CD4-positive, alpha-beta T cell (primary cell): ENCODE measurements at places on chromosomes 12 and 14. TPM values are rescaled to one million over a fixed set of nuclear protein-coding genes. Genes with fewer than 3 reads are reported as not detected.

- DNase-seq: no peak
Measured at GRCh38 chr14:96582411-96582961, 80.3 kb downstream of the PAPOLA start.

DNA sequence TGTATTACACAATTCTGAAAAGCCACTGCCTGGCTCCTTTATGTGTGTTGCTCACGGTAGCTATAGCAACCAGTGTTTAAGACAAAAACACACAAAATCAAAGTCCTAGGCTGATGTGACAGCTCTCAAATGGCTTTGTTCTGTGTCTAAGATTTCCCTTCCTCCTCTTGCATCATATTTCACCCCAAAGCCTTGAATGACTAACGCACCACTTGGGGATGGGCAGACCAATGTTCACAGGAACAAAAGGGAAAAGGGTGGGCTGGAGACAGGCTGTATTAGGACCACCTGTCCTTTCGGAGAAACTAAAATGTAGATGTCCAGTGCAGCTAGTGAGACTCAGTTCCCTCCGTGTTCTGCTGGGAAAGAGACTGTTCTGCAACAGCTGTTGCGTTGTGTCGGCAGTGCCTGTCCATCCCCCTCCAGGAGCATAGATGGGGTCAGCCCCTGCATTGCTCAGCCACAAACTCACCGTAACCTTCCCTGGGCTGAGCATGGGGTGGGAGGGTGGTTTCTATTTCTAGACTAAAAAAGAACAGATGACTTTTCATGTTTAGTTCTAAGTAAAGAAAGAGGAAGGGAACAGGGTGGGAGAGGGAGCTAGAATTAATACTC, 26.8 kb upstream of the DAAM1 start:
- DNase-seq: no peak

DNA sequence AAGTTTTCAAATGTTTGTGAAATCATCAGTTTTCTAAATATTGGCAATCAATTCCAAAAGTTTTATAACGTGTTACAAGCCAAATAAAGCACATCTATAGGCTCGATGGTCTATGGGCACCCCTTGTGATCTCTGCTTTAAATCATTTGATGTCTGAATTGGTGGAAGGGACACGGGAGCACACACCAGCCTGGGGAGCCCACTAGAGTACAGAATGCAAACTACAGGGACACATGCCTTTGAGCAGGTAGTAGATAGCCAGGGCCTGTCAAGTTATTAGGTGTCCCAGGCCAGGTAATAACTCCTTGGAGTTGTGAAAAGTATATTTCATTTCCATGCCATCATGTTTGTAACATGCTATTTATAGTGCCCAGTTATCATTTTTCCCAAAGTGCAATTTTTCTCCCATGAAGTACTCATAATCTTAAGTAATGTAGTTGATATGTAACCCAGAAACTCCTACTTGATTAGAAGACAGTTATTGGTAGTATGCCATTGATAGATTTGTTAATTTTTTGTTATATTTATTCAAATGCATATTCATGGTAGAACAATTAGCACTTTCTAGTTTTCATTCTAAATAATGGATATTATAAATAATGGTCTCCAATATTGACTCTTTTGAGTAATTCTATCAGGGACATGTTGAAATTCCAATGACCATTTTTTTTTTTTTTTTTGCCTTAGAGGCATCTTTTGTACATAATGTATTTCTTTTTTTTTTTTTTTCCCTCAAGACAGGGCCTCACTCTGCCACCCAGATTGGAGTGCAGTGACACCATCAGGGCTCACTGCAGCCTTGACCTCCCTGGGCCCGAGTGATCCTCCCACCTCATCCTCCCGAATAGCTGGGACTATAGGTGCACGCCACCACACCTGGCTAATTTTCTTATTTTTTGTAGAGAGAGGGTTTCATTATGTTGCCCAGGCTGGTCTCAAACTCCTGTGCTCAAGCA, 96.9 kb upstream of the FGD4 start:
- no peak for DNase-seq

MYF5 gene
- total RNA-seq: not detected

- no peak for DNase-seq
Measured at GRCh38 chr14:103401223-103402214, 16.3 kb downstream of the MARK3 start.

DNA sequence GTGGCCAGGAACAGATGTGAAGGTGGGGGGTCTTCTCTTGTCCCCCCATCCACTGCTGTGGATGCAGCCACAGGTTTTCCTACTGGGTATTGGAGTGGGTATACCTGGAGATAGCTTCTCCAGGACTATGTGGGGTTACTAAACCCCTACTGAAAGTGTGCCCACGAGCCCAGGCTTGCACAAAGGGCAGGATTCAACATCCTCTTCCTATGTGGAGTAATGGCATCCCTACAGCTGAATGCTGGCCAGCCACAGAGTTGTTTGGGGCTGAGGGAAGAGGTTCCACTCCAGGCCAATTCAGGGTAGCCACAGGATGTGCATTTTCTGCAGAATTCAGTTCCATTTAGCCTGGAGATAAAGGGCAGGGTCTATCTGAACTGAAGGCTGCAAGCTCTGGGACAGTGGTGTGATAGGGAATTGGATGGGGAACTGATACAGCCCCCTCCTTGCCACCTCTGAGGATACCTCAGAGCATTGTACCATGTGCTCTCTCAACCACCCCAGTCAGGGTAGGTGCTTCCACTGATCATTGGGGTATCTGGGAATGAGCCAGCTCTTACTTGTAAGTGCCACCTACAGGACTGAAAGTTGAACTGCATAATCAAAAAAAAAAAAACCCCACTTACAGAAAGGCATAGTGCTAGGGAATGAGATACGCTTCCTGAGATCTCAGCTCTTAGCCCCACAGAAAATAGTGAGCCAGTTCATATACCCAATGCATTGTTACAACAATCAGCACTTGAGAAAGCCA, 187.1 kb downstream of the KITLG start:
- no peak for DNase-seq

PZP gene
- not detected for total RNA-seq

DNA sequence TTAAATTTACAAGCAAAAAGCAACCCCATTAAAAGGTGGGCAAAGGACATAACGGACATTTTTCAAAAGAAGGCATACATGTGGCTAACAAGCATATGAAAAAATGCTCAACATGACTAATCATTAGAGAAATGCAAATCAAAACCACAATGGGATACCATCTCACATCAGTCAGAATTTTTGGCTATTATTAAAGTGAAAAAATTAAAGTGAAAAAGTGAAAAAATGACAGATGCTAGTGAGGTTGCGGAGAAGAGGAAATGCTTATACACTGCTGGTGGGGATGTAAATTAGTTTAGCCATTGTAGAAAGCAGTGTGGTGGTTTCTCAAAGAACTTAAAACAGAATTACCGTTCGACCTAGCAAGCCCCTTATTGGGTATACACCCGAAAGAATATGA, 7.9 kb downstream of the OTOGL start:
- no peak for DNase-seq

TAC3 gene
- not detected for total RNA-seq

GRCh38 chr12:106219043-106219442, 28.8 kb downstream of the CKAP4 start:
- DNase-seq: no peak

DNA sequence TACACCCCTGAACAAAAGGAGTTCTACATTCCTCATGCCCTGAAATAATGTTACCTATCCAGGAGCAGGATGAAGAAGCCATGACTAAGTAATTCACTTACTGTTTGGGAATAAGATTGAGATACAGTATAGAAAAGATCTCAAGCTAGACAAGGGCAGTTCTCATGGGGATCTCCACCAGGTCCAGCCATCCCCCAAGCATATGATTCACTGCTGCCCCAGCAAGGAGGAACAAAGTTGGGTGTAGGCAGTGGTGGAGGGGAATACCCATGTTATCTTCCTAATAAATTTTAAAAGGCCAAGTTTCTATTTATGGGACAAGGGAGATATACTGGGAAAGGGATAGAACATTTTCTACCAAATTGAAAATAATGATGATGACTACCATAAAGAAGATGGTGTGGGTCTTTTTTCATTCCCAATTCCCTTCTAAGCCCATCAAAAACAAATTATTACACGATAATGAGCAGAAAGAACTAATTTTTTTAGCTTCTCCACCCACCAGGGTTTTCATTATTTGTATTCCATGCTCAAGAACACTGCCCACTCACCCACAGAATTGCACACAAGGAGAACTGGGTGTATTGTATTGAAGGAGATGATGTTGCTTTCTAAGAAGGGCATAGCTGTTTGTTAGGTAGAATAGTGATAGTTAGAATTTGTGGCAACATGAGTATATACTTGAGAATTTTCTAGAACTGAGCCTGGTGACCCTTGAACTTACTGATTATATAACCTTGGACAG, 204.6 kb downstream of the BTG1 start:
- no peak for DNase-seq

GRCh38 chr14:100566119-100566518, 21.1 kb downstream of the BEGAIN start:
- no peak for DNase-seq

DNA sequence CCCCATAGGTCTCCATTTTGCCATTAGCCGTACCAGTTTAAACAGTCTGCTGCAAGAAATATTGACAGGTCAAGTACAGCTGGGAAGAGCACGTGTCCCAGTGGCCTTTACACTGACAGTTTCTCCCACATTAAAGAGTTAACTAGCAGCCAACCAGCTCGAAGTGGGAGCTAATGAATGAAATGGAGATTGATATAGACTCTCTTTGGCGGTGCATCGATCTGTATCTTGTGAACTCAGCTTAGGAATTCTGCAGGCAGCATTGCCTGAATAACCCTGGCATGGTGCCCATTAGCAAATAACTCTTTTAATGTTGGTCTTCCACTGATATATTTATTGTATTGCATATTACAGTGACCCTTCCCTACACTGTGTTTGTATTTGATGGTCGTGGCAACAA, 319.4 kb downstream of the EGLN3 start:
- no peak for DNase-seq

- DNase-seq: no peak
Measured at GRCh38 chr14:106013879-106014376, 487.5 kb downstream of the TMEM121 start.

DNA sequence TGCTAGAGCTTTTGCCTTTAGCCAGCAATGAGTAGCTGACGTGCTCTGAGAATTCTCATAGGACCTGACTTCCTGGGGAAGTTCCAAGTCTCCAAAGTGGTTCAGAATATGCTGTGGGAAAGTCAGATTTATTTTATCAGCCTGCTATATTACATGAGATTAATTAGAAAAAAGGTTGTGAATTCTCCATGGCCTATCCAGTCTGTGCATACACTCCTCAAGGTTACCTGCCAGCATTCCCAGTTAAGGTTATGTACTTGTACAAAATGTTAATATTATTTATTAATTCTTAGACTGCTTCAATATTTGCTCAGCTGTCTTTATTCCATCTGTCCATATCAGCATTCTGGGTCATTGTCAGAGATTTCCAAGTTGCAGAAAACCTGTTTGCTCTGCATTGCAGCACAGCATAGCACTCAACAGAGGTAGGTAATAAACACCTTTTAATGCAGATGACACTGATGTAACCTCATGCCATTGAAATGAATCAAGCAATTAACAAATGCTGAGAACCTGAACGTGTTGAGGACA, 2.7 kb upstream of the SEL1L start:
- DNase-seq: no peak

DNA sequence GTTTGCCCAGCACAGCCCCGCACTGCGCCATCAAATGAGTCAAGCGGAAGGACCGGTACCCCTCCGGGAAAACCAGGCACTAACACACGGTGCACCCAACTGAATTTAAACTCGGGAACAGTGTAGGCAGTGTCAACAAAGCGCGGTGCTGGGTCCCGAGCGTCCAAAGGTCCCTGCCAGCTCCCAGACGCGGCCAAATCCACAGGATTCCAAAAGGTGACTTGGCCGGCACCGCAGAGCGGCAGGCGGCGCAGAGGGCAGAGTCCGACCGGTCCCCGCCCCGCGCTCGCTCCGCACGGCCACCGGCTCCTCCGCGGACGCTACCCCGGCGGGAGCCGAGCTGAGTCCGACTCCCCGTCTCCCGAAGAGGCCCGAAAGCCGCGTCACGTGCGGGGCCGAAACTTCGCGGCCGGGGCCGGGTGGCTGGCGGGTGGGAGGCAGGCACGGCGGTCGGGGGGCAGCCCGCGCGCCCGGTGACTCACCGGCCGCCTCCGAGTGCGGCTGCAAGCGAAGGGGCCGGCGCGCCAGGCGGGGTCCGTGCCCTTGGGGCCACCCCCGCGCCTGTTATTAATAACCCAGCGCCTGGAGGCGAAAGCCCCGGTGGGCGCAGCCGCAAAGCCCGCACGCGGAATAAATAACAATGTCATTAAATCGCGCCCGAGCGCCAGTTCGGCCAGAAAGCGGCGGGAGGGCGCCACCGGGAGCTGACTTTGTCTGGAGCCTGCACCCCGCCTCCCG, 863 bp downstream of the DENND5B start:
- no peak for DNase-seq

PMCH gene
- not detected for total RNA-seq

GRCh38 chr14:102606296-102606695, 13.8 kb downstream of the RCOR1 start:
- DNase-seq: no peak

DNA sequence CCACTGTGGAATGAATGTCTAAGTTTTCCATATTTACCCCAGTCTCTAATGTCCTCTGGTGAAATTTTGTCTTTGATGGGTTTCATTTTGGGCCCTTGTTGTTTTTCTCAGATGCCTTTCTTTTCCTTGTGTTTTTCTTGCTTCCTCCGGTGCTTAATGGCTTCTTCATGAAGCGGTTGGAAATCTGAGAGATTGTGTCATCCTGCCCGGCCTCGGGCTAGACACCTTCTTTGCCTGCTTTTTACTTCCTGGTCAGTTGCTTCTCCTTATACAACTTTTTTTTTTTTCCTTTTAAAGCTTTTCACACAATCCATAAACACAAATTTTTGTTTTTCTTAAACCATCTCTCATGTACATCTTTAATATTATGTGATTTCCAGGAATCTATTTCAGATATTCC, 7.1 kb downstream of the ETV6 start:
- no peak for DNase-seq

RNF212B gene
- total RNA-seq: not detected

LTB4R gene
- total RNA-seq: 15.6 TPM

CEBPE gene
- total RNA-seq: not detected

DNA sequence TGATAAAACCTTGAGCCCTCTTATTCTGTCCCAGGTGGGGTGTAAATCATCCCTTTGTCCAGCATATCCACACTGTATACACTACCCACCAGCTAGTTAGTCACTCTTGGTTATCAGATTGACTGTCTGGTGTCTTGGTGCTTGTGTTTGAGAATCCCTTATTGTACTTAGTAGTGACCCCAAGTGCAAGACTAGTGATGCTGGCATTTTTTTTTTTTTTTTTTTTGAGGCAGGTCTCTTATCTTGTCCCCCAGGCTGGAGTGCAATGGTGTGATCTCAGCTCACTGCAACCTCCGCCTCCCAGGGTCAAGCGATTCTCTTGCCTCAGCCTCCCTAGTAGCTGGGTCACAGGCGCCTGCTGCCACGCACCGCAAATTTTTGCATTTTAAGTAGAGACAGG, 5.8 kb downstream of the VRK1 start:
- DNase-seq: no peak

ASB2 gene
- total RNA-seq: 1.2 TPM

DNA sequence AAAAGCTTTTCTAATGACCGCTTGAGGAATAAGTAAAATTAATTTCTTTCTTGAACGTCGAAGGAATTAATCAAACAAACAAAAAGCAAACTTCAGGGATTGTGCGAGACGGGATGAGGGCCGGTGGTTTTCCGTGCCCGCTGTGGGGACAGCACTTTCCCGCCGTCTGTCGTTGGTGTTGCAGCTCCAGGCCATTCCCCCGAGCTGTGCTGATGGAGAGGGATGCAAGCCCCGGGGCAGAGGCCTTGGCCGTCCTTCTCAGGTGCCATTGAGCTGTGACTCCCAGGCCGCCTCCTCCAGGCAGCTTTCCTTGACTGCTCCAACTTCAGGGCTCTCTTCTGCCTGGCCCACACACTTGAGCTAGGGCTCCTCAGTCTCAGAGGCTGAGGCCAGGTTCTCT, 109.0 kb upstream of the C14orf180 start:
- no peak for DNase-seq
